ENCODE measurements at places on chromosomes 3 and 15.

- no peak for DNase-seq
These were observed 263.5 kb downstream of the NFKBIZ start for GRCh38 chr3:102112704-102113230.

DNA sequence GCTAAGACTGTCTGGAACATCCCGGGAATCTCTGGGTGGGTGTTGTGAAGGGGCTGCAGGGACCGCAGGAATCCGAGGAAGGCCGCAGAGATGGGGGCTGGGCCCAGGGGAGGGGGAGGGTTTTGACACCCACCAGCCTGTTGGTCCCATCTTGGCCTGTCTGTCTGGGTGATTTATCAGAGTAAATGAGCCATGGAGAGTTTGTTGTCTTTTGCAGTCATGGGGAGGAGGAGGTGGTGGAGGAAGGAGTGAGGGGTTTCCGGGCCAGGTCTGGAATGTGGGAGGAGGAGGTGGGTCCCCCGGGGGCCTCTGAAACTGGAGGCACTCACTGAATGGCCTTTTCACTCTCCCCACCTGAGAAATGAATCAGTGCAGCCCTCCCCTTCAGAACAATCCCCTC is 11.5 kb downstream of the SEMA3F start:
- DNase-seq = no peak

GRCh38 chr3:122640437-122640999 is 40.1 kb upstream of the PARP14 start:
- no peak for DNase-seq

DNA sequence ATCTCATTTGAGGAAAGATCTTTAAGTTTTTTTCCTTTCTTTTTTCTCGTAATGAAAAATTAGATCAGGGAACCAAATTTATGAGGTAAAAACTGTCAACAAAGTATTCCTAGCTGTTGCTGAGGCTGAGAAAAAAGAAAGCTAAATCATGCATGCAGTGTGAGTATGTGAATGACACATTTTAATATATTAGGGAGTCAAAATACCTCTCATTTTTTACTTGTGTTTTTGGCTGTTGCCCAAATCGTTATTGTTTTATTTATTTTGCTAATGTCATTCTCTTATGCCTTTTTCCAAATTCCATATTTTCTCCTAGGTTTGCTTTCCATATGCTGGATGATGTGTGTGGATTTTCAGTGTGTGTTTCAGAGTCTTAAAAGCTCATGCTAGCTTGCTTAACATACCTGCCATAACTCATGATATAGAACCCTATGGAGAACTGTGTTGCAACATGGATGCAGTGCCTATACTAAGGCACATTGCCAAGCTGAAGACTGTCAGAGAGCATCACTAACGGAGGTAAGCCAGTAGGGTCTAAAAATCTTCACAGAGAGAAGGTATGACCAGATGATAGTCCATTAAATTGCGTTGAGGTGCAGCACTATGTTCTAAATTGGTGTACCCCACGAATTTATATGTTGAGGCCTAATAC is 629.5 kb upstream of the KCNMB2 start:
- no peak for DNase-seq

DNA sequence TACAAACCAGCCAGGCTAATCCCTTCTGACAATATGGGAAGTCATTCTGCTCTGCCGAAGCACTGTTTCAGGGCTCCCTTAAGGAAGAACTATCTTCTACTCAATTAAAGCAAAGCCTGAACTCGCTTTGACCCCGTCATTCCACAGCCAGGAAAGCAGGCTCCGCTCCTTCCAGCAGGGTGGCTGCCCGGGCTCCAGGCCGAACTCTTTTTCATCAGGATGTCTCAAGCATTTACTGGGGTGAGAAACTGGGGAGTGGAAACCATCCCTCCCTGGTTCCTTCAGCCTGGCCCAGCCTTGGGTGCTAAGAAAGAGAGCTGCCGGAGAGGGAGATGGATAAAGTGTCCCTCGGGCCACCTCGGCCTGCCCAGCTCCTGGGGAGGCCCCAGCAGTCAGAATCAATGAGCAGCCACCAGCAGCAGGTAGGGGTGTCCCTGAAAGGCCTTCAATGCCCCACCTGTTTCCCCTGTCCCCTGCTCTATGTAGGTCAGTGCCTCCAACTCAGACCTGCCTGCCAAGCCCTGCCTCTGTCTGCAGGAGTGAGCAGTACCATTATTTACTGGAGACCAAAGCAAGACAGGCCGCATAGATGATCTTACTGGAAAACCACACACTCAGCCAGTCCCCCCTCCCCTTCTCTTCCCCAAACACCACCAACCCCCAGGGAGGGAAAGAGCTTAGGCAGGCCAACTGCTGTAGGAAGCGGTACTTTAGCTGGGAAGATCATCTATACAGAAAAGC is 225.6 kb upstream of the TLE3 start:
- DNase-seq = no peak

GRCh38 chr3:14261229-14261628 is 82.6 kb downstream of the LSM3 start:
- no peak for DNase-seq

- DNase-seq = peak; percentile 15
These were observed 234.3 kb upstream of the CCDC54 start for GRCh38 chr3:107142786-107143575.

DNA sequence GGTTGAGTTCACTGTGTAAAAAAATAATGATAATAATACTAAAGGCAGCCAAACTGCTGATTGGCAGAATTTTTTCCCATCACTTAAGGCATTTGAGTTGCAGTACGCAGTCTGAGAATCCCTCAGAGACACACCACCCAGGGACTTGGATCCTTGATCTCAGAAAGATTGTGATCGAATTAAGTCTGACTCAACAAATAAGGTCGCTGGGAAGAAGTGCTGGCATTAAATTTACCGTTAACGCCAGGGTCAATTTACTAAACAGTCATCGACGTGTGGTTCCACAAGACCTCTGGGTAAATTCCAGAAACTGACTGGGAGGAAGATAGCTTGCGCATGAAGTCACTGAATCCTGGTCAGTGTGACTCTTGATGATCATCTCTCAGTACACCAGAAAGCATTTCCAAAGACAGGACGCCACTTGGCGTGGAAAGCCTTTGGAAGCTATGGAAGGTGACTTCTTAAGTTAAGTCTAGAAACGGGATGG is 48.3 kb upstream of the CGNL1 start:
- no peak for DNase-seq

GRCh38 chr15:53670701-53671100 is 88.8 kb downstream of the WDR72 start:
- no peak for DNase-seq

GRCh38 chr3:4993276-4994143 is 14.3 kb downstream of the BHLHE40 start:
- no peak for DNase-seq

Data from iPS DF 19.7 (cell line).